ENCODE measurements at places on chromosomes 7 and 10.

- peak; percentile 7 for DNase-seq
Measured at GRCh38 chr7:155356323-155357105, 58.8 kb downstream of the INSIG1 start.

DNA sequence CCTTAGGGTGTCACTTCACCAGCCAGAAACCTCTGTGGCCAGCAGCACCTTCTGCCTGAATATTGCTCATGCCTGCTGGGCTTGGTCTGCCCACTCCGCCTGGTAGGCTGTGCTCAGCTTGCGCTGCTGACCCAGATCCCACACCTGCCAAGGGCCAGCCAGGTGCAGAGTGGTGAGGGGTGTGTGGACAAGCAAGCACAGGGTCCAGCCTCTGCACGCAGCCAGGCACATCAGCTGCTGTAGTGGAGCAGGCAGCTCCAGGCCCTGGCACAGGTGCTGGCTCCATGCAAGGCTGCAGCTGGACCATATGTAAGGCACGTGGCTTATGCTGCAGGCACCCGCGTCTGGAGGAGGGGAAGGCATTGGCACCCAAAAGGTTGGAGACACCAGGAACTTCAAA lies 567.4 kb downstream of the INHBA start:
- no peak for DNase-seq

GRCh38 chr7:85060696-85061095 lies 126.2 kb downstream of the SEMA3D start:
- DNase-seq = no peak

DNA sequence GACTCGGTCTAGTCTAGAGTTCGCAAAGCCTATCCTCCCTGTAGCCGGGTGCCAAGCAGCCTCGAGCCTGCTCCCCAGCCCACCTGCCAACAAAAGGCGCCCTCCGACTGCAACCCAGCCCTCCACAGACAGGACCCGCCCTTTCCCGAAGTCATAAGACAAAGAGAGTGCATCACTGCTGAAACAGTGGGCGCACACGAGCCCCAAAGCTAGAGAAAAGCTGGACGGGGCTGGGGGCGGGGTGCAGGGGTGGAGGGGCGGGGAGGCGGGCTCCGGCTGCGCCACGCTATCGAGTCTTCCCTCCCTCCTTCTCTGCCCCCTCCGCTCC lies 622 bp upstream of the COL1A2 start:
- no peak for DNase-seq

GRCh38 chr7:68692511-68692910 lies 905.8 kb upstream of the AUTS2 start:
- DNase-seq = no peak
